CD4-positive, alpha-beta T cell treated with Interleukin-15 for 1 hour (primary cell): ENCODE measurements at places on chromosomes 1 and 21.

- peak; percentile 73 for DNase-seq
Observed at GRCh38 chr1:32989160-32990050, 24.8 kb upstream of the RNF19B start.

- DNase-seq, result no peak
Observed at GRCh38 chr1:157154291-157154690, 16.1 kb upstream of the ETV3 start.

- DNase-seq, result no peak
Observed at GRCh38 chr1:20496241-20496661, 10.2 kb upstream of the CAMK2N1 start.

- DNase-seq, result no peak
Observed at GRCh38 chr1:72037745-72038343, 244.5 kb downstream of the NEGR1 start.

- no peak for DNase-seq
Observed at GRCh38 chr1:157967205-157967604, 26.2 kb upstream of the KIRREL1 start.

- no peak for DNase-seq
Observed at GRCh38 chr1:115929881-115930280, 46.4 kb upstream of the SLC22A15 start.

DNA sequence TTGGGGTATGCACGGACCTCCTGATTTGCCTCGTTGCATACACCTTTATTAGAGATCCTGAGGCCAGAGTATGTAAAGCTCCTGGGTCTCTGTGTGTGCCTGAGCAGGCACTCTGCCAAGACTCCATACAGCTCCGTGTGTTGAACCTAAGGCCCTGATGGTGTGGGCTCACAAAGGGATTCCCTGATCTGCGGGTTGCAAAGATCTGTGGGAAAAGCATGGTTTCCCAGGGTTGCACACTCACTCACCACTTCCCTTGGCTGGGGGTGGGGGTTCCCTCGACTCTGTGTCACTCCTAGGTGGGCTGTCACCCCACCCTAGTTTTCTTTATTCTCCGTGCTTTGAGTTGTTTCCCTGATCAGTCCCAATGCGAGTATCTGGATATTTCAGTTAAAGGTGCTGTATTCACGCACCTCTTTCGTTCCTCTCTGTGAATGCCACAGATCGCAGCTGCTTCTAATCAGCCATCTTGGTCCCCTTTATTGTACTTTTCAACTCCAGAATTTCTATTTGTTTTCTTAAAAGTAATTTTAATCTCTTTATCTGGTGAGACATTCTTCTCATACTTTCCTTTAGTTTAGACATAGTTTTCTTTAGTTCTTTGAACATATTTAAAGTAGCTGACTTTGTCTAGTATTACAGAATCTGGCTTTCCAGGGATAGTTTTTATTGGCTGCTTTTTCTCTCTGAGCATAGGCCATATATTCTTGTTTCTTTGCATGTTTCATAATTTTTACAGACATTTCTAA, 39.0 kb upstream of the F3 start:
- DNase-seq, result no peak

GRCh38 chr1:94329986-94330385, 88.2 kb upstream of the ABCD3 start:
- no peak for DNase-seq
